ENCODE measurements at places on chromosomes 5 and 9. TPM values are rescaled to one million over a fixed set of nuclear protein-coding genes. Genes with fewer than 3 reads are reported as not detected.

The IFNA13 gene
- not detected for total RNA-seq

The SPARC gene
- 3,745 TPM for total RNA-seq

The PHYHD1 gene
- 2.1 TPM for total RNA-seq

The IL4 gene
- not detected for total RNA-seq

The LCNL1 gene
- total RNA-seq: 0.88 TPM

The PCDHB15 gene
- 0.28 TPM for total RNA-seq

The ARHGEF37 gene
- total RNA-seq: 0.30 TPM

The GNA14 gene
- total RNA-seq: not detected

The TMEM232 gene
- 1.7 TPM for total RNA-seq

Measured in smooth muscle cell of the umbilical artery (primary cell).